ENCODE measurements at places on chromosomes 11 and 22.

DNA sequence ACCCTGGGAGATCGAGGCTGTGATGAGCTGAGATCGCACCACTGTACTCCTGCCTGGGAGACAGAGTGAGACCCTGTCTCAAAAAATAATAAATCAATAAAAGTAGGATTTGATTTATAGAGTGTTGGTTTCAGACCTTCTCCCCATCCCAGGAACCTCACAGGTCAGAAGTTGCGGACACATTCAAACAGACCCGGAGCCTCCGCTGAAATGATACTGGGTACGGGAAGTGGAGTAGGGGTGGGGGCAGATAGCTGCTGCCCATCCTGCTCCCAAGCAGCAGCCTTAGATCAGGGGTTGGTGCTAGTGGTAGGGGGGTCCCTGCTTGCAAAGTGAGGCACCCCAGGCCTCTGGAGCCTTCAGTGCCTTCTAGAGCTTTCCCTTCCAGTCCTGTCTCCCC, 7.8 kb downstream of the PRDM11 start:
- no peak for DNase-seq

- no peak for DNase-seq
Measured at GRCh38 chr11:42870480-42870879, 441.3 kb upstream of the API5 start.

DNA sequence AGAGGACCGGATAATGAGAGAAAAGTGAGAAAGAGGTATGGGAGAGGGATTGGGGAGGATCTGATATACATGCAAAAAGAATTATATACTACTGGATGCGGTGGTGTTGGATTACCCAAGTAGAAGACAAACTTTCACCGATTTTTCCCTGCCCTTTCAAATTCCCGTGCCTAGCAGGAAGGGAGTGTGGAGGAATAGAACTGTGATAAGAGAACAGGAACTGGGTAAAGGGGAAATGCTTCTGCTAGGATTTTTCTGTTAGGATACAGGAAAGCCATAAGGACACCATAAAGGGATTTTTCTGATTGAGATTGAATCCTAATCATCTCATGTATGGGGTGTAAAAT, 480 bp upstream of the MTMR2 start:
- DNase-seq: no peak

DNA sequence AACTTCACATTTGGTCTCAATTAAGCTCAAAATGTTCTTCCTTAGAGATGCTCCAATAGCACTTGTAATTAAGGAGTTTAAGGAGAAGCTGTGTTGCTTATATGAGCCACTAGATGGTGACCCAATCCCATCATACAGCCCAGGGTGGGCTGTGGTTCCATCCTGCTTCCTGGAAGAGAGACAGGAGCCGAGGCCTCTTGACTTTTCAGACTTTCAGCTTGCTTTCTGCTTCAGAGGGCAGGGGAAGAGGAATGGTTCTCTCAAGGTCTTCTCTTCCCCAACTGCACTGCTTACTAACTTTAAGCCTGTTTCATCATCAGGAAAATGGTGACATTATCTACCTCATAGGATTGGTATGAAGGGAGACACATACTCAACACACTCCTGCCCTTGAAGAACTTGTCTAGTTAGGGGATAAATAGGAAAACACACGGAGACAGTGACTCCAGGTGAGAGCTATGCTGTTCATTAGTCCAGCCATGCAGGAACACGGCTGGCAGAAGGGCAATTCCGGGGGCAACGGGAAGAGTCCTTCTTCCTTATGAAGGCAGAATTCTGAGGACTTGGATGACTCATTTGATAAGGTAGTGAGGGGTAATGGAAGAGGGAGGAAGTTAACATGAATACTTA, 20.1 kb downstream of the TMEM218 start:
- DNase-seq: peak; percentile 65

GRCh38 chr11:20926799-20927540, 257.6 kb downstream of the NELL1 start:
- DNase-seq: no peak

DNA sequence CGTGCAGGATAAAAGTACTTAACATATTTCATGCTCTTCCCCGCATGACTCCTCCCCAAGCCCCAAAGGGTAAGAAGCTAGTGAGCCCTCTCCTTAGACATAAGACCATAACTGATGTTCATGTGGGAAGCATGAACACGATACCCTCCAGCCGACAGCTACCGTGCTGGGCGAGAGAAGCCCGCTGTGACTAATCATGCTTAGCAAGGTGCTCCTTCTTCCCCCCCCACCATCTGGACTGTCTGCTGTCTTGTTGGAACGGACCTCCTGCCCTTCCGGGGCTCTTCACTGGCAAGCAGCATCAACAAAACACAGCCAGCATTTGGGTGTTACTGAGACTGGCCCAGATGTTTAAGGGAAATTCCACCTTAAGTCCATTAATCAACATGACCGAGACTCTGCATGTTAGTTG, 200.6 kb downstream of the DBX1 start:
- DNase-seq: no peak

DNA sequence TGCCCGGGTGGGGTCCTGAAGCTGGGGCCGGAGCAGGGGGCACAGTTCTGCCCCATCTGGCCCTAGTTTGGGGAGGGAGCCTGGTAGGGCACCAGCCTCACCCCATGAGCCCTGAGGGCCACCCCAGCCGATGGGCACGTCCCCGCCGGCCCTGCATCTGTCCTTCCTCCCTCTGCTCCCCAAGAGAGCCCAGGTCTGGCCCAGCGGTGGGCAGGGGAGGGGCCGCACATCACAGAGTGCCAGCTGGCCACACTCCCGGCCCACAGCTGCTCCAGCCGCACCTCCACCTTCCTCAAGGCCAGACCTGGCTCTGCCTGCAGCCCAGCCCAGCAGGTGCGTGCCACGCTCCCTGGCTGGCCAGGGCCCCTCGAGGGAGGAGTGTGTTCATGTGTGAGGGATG, 21.6 kb downstream of the BRSK2 start:
- DNase-seq: no peak

- no peak for DNase-seq
Measured at GRCh38 chr11:76810151-76810853, 27.1 kb downstream of the TSKU start.

DNA sequence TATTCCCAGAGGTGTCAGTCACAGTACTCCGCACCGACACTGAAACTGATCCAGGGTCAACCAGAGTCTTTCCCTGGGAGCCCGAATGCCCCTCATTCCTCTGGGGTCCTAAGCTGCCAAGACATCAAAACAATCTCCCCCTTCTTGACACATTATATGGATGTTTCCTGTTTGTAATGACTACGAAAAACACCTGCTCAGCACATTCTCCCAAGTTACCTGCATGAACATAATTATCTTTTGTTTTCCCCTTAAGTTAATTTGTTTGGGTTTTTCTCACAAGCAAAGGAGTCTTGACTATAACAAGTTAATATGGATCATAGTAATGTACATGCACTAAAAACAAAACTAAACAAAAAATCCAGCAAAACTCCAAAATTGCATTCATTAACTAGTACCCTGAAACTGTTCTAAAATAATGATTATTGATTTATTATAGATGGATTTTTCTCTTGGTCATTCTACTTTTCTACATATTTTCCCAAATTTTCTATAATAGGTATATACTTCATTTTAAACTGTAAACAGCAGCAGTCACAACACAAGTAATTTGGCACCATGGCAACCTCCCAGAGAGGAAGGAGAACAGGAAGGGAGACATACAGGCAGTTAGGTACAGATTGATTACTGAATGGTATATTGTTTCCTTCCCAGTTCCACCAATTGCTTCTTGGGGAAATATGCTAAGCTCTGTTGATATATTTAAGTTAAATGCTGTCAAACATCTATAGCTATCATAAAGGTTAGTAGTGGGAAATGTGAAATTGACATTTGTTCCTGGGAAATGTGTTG, 631.5 kb downstream of the METTL15 start:
- no peak for DNase-seq

- no peak for DNase-seq
Measured at GRCh38 chr11:78961937-78962701, 387.5 kb upstream of the NARS2 start.

DNA sequence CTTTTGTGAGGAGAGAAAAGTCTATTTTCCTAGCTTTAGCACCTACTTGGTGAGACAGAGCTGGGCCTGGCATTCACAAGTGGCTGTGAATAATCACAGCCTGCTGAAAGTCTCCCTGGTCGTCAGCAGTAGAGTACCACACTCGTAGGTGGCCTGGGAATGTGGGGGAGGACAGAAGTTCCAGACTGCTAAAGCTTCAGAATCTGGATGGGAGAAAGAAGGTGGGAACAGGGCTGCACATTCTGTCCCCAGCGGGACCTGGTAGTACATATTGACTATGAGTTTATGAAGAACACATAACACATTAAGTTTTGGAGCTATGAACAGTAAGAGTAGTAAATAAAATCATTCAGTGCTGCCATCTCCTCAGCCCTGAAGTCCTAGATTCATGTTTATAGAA, 19.0 kb upstream of the LIMK2 start:
- no peak for DNase-seq

DNA sequence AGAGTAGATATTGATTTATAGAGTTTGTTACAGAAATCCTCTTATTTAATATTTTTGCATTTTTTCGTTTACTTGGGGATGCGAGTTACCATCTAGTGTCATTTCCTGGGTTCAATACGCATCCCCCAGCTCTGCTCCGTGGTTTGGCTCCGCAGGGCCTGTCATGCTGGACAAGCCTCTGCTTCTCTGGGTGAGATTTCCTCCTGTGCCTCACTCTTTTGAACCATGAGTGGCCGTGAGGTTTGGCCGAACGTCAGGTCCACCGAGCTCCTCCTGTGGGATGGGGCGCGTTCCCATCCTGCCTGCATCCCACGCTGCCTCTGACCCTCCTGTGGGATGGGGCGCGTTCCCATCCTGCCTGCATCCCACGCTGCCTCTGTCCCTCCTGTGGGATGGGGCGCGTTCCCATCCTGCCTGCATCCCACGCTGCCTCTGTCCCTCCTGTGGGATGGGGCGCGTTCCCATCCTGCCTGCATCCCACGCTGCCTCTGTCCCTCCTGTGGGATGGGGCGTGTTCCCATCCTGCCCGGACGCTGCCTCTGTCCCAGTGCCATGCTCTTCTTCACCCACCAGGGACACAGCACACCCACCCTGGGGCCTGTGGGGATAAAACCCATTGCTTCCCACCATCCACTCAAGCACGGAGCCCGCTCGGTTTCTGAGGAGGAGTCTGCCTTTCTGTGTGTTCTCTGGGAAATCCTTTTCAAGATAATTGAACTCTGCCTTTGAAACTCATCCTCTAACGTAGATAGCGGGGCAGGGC, 506.8 kb downstream of the BRD1 start:
- DNase-seq: no peak

DNA sequence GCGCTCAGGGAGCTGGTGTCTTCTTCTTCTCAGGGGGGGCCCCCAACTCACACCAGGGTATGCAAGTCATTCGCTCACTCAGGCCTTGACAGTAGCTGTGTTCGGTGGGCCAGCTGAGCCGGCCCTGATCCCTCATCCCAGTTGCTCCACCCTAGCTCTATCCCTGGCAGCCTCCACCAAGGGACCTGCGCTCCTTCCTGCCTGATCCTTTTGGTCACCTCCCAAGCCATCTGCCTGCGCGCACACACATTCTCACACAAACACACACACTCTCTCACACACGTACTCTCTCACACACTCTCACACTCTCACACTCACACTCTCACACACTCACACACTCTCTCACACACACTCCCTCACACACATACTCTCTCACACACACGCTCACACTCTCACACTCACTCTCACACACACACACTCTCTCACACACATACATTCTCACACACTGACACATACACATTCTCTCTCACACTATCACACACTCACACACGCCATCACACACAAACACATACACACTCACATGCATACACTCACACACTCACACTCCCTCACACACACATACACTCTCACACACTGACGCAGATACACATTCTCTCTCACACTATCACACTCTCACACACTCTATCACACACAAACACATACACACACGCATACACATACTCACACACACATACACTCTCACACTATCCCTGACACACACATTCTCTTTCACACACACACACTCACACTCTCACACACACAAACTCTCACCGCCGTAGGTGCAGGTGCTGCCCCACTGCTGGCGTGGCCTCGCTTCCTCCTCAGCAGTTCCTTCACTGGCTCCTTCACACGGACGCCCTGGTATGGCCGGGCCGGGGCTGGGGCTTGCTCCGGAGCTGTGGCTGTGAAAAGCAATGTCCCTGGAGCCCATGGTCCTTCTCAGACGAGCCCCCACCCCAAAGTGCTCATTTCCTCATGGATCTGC, 20.8 kb downstream of the POU2AF1 start:
- no peak for DNase-seq

- DNase-seq: no peak
Measured at GRCh38 chr22:29302402-29302680, 4.1 kb upstream of the GAS2L1 start.

DNA sequence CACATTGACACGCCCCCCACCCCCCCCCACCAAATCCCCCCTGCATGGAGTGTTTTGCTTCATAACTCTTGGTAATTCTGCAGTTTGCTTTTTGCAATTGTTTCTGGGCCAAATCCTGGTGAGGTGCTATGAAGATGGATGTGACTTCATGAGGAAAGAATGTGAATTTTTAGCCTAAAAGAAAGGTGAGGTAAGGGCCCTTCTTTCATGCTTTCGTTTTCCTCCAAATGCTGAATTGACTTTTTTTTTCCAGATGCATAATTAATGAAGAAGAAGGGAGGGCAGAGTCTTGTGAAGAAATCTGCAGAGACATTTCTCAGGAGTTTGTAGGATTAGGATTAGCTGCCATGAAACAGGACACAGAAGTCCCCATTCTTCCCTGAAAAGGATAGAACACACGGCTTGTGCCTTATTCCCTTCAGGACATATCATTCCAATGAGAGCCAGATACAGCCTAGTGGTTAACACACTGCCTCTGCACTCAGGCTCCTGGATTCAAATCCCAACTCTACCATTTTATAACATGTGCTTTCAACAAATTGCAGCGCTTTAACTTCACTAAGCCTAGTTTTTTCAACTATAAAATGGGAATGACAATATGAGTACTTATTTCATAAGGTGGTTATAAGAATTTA, 19.6 kb upstream of the TBCEL start:
- DNase-seq: no peak

- DNase-seq: no peak
Measured at GRCh38 chr11:128530118-128531074, 57.0 kb downstream of the ETS1 start.

- DNase-seq: peak; percentile 11
Measured at GRCh38 chr11:11311169-11311568, 41.9 kb downstream of the CSNK2A3 start.

DNA sequence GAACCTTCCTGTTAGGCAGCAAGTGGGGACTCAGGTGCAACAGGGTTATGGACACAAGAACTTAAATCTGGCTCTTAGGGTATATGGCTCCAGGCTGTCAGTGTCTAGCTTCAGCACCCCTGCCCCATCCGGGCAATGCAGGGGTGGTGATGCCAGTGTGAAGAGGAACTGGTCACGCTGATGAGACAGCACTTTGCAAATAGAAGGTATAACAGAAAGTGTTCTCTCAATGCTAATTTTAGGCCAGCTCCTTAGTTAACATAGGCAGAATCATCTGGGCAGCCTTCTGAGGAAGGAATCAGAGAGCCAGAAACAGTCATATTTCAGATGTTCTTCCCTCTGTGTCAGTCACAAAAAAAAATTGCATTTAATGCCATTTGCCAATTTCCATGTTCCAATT, 41.2 kb downstream of the SYT9 start:
- no peak for DNase-seq

- no peak for DNase-seq
Measured at GRCh38 chr11:130653838-130654636, 205.6 kb downstream of the ADAMTS15 start.

- no peak for DNase-seq
Measured at GRCh38 chr11:64164392-64165312, 1.3 kb downstream of the MACROD1 start.

GRCh38 chr11:69380921-69381581, 87.1 kb downstream of the MYEOV start:
- DNase-seq: no peak

- peak; percentile 22 for DNase-seq
Measured at GRCh38 chr11:129881570-129882170, 13.7 kb downstream of the NFRKB start.

Measured in CMK (cell line).